Cerebellum (tissue), 4 donors: ENCODE measurements at places on chromosomes 16 and 17. TPM values are rescaled to one million over a fixed set of nuclear protein-coding genes. Genes with fewer than 3 reads are reported as not detected.

DNA sequence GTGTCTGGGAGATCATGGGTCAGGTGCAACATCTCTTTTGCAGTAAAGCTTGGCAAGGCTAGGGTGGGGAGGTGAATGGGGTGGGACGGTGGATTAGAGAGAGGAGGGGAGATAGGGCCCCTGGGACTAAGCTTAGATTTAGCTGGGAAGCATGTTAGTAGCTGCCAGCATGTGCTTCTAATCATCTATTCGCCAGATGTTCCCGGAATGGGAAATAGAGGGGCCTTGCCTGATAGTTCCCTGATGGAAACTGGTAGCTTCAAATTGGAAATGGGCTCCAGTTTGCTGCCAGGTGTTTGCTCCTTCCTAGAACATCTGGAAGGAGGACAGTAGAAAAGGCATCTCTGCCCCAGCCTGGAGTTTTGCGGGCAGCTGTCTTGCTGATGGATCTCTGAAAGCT is 176.1 kb downstream of the CCDC182 start:
- DNase-seq, result no peak

DNA sequence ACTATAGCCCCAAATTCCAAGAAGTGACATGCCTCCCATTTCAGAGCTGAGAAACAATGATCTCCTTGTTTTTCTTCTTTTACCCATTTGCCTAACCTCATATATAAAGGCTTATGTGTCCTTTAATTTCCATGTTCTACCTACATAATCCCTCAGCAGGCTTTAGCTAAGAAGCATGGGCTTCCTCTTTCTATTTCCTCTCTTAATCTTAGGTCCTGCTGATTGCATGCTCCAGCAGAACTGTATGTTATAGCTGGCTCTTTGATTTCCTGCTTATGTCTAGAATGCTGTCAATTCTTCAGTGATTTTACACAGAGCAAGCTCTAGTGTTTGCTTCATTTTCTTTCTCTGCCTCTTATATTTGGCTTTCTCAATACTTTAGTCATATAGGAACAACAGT is 151.7 kb upstream of the COX10 start:
- DNase-seq, result no peak

DNA sequence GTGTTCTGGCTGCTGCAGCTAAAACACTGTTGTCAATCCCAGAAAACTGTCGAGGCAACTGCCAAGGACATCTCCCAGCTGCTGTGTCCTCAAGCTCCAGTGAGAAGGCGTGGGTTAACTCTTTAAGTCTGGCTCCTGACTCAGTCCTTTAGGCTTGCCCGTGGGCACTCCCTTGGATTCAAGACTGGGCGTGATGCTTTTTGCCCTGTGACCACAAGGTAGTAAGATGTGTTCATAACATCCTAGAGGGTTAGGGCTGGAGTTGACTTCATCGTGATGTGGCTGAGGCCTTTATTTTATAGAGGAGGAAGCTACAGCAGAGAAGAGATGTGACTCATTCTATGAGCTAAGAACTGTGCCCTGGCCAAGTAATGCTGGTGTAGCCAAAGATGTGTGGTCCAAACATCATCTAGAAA is 50.9 kb upstream of the TEKT3 start:
- no peak for DNase-seq

DNA sequence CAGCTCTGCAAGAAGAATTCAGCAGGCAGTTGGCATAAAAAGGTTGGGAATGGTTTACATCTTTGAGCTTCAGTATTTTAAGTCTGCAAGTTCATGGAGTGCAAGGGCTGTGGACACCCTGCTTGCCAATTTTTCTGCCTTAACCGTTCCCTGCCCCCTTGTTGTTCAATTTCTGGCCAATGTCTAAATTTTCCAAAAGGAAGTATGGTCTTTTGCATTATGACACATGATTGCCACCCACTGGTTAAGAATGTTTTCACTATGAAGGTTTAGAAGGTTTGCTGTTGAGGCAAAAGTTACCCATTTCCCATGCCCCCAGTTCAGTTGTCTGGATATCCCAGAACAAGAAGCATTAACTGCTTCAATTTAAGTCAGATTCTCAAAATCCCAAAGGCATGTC is 441.9 kb downstream of the CDH13 start:
- no peak for DNase-seq

CES4A gene
- total RNA-seq, result 16.6 TPM

PPL gene
- total RNA-seq, result 3.3 TPM
